ELF-1 (cell line): ENCODE measurements at places on chromosomes 2 and 18.

DNA sequence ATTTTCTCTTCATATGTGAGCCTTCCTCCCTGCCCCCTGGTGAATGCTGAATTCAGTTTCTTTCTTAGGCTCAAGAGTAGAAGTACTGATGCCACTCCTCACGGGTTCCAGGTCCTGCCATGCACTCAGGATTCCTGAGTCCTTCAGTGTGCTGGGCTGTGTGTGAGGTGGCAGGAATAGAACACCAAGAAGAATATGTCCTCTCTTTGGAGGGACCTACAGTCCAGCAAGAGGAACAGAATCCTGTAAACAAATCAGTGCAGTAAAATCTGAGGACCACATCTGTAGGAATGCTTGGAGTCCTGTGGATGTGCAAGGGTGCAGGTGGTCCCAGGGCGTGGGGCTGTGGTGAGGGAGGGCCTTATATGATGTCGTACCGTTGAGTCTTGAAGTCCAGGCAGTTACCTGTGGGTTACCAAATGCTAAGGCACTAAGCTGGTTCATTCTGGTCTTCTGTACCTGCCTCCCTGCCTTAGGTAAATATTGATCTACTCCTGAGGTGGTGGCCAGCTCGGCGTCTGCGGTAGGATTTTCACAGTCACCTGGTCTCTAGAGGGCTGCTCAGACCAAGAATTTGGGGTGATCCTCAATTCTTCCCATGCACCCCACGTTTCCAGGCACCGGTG is 5.5 kb downstream of the ASAP2 start:
- no peak for DNase-seq

- DNase-seq = no peak
Measured at GRCh38 chr2:10915236-10915635, 3.5 kb downstream of the KCNF1 start.

DNA sequence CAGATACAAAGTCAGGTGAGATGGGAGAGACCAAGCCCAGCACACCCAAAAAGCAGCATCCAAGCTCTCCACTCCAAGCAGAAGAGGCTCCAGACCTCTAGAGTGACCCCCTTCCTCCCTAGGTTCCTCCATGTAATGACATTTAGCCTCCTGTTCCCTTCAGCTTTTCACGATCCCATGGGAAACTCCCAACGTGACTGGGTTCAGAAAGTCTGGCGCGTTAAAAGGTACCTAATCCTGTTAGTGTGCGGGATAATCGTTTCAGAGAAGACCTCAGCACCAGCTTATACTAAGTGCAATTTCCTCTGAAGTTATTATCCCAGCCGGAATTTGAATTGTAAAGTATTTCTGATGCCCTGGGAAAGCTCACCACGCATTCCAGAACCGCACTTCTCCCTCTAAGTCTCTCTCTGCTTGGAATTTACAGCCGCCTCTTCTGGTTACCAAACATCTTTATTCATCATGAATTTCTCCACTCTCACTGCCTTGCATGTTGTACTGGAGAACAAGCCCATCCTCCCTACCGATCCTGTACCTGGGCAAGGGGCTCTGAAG is 46.9 kb downstream of the CCBE1 start:
- peak; percentile 20 for DNase-seq

DNA sequence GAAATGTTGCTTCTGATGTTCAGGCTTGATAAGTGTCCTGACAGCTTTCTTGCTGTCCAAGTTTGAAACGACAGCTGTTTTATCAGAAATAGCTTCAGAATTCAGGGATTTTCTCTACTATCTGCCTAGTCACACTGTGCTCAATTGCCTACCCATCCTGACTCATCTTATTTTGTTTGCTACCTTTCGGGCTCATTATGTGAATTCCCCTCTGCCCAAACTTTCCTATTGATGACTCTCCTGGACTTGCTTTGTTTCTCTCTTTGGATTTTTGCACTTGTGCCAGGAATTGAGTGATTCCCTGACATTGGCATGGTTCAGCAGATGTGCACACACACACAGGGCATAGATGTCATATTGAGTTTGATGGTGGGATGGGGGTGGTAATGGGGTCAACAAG is 1052.6 kb upstream of the PIK3C3 start:
- DNase-seq = no peak

- DNase-seq = peak; percentile 61
Measured at GRCh38 chr2:211455216-211455841, 898.9 kb downstream of the CPS1 start.
